ENCODE measurements at places on chromosomes 4 and X.

GRCh38 chrX:45063319-45064095 lies 137.2 kb downstream of the DIPK2B start:
- DNase-seq = no peak

GRCh38 chrX:2371026-2371711 lies 129.6 kb downstream of the DHRSX start:
- DNase-seq = no peak

- DNase-seq = no peak
Observed at GRCh38 chr4:177951026-177951425, 508.8 kb upstream of the AGA start.

DNA sequence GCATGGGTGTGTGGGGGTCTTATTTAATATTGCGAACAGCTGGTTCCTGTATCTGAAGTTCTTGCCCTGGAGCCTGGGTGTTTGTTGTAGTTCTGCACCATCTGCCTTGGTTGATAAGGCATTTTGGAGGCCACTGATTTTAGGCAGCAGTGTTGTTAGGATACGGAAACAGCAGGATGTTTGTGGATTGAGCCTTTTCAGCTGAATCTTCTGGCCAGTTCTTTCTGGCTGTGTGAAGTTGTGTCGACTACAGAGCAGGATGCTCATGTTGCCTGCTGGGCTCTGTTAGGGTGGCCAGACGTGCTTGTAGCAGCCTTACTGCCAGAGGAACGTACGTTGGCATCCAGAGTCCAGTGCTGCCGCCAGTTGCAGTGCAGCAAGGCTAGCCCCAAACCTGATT lies 134.2 kb downstream of the PTTG2 start:
- no peak for DNase-seq

GRCh38 chr4:145589916-145590702 lies 29.1 kb upstream of the MMAA start:
- no peak for DNase-seq

- no peak for DNase-seq
Observed at GRCh38 chr4:94390804-94391410, 48.3 kb upstream of the HPGDS start.

- DNase-seq = no peak
Observed at GRCh38 chr4:66974665-66975064, 570.6 kb downstream of the CENPC start.

- DNase-seq = no peak
Observed at GRCh38 chr4:40865696-40866095, 115.9 kb downstream of the NSUN7 start.

- DNase-seq = no peak
Observed at GRCh38 chr4:40427128-40427527, 92.0 kb downstream of the CHRNA9 start.

- DNase-seq = no peak
Observed at GRCh38 chr4:144734522-144734921, 88.6 kb downstream of the HHIP start.

DNA sequence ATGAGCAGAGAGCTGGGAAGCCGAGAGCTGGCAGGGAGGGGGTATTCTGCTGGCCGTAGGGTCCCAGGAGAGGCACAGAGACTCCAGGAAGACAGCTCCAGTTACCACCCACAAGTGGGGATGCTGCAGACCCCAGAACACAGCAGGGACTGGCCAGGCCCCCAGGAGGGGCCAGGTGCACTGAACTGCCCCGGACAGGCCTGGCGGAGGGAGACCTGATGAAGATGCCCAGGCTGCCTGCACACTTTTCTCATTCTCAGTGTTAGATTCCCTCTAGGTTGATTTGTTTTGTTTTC lies 110.8 kb downstream of the CPZ start:
- DNase-seq = no peak

GRCh38 chr4:113524505-113525186 lies 236.9 kb downstream of the CAMK2D start:
- no peak for DNase-seq

DNA sequence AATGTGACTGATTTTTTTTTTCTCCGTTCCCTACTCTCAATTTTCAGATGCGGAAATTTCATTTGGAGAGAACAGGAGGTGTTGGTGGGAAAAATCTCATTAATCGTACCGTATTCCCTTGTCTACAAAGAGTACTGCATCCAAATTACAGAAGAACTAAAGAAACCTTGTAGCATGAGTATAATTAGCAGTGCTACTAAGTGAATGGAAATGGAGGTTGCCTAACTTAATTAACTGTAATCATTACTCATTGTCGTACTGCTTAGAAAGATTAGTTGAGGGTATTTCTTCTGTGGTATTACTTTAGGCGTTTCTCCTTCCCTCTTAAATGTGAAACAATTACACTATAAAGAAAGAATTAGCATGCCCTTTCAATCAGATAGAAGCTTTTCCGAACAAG lies 81.7 kb downstream of the DMD start:
- DNase-seq = no peak

DNA sequence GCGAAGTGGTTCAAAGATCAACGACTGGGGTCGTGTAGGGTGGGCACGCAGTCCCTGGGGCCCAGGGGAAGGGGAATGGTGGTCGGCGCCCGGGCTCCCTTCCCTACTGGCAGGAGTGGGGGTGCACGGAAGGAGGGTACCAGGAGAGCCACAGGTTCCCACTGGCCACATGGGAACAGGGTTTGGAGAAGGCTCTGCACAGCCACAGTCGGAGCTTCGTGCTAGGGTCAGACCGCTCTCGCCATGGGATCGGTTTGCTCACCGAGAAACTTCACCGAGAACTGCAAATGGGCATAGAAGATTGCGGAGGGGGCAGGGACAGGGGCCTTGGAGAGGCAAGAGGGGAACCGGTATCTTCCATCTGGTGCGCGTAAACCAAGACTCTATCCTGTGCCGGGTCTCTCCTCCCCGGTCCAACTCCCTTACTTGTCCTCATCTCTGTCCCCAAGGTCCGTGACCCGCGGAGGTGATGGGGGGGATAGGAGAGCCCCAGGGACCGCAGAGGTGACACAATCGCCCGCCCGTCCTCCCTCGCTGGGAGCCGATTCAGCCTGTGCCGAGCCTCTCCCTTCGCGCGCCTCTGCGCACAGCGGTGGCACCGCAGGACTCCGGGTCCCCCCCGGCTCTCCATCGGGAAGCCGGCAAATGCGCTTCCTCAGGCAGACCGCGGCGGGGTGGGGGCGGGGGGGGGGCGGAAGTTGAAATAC lies 1.0 kb downstream of the SCD5 start:
- DNase-seq = no peak

DNA sequence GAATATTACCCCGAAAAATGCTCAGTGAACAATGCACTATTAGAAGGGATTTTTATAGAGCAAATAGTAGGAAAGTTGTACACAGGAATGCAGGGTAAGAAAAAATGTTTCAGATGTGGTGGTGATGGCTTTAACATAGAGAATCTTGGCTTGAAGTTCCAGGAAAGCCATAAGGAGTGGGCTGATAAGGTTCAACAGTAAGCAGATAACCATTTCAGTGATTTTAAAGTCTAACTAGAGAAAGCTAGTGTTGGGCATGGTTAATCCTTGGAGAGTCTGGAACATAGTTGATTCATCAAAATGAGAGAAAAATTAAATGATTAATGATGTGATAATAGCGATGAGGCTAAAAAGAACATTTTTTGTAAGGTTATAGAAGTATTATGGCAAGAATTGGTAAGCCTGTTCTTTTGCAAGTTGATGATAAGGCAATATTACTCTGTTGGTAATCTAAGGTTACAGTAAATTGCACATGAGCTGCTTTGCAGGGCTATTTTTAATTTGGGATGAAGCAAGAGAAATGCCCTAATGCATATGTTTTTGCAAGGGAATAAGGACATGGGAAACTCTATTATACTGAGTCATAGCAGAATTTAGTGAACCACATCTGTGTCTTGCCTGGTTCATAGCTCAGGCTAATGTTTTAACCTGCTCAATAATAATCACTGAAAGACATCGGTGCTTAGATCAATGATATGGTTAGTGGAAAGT lies 44.3 kb downstream of the GALNTL6 start:
- DNase-seq = no peak

DNA sequence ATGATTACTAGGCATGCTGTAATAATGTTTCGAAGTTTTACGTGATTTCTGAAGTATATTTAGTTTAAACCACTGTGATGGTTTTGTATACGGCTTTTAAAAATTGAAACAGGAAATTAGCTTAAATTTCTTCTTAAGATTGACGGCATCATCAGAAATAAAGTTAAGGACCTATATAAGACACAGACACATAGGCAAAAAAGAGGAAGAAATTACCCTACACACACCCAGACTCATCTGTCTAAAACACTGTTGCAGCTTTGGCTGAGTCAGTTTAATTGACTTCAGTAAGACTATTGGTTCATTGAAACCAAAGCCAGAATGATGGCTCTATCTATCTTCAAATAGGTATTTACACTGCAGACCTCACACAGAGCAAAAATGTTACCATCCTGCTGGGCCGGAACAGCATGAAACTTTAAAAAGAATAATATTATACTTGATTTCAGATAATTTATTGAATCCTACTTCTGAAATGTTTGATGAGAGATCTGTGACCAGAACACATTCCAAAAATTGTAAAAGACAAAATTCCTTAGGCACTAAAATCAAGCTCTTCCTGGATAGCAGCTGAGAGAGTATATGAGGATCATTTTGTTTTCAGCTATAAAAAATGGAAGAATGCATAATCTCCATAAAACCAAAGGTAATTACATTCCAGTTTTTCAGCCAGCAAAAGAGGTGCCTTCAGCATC lies 4.5 kb downstream of the HHIP start:
- no peak for DNase-seq

DNA sequence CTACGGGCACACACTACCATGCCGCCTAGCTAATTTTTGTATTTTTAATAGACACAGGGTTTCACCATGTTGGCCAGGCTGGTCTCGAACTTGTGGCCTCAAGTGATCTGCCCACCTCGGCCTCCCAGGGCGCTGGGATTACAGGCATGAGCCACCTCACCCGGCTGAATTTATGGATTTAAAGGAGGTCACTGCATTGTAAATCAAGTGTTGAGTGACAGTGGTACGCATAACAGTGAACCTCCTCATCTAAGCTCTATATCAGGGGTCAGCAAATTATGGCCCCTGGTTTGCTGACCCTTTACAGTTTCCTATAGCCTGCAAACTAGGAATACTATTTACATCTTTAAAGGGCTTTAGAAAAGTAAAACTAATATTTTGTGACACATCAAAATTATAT lies 2.6 kb upstream of the UXT start:
- no peak for DNase-seq

DNA sequence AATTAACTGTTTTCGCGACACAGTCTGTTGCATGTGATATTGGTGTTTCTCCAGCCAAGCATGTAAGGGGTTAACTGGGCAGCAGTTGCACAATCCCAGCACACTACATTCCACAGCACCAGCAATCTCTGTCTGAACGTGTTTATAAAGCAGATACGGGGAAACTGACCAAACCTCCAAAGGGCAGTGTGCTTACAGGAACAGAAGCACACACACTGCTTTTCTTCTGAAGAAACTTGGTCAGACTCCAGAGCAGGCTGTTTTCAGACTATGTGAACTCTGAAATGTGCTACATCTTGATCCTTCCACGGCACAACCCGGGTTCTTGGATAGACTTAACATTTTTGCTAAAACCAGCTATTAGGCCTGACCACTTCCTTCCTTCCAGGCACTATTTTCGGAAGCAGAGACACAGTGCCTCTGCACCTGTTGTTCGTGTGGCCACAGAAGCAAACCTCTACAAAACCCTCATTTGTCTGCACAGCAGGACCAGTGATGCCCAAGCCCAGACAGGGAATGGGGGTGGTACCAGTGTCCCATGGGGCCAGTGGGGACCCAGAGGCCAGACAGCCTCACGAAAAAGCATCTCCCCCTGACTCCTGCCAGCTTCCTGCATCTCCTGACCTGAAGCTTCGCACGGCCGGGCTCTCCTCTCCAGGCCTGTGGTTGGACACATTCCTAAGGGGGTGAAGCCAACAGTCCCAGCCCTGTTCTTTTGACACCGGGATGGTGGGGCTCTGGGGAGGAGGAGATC lies 90.1 kb downstream of the IRF2 start:
- no peak for DNase-seq

DNA sequence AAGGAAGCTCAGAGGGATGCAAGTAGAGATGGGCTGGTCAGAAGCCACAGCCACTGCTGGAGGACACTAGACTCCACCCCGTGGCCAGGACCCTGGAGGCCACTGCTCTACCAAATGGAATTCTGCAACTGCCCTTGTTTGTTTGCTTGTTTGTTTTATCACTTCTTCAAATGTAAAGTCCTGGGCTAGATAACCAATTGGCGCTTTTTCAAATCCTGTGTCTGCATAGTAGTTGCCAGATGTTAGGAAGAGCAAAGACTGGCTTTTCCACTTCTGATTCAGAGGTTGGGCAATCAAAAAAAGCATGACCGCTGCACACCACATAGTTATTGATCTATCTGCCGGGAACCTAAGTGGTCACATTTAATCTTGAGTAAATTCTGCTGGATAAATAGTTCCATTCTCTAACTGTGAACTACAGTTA lies 255.2 kb upstream of the SFRP2 start:
- DNase-seq = no peak

GRCh38 chr4:57320849-57321248 lies 210.7 kb upstream of the IGFBP7 start:
- DNase-seq = no peak

DNA sequence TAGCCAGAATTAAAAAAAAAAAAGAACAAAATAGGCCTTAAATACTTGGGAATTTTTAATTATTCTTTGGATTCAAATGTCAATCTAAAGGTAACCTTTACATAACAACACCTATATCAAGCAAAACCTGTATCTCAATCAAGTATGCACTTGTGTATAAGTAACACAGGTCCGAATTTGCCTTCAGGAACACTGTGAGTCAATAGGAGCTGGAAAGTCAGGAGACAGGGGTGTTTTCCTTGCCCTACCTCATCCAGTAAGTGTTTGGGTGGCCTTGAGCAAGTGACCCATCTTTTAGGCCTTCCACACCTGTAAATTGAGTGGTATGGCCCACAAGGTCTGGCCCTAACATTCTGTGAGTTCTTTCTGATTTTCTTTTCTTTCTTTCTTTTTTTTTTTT lies 40.8 kb upstream of the VEGFD start:
- DNase-seq = no peak

GRCh38 chr4:169334335-169334734 lies 63.6 kb upstream of the SH3RF1 start:
- DNase-seq = no peak

DNA sequence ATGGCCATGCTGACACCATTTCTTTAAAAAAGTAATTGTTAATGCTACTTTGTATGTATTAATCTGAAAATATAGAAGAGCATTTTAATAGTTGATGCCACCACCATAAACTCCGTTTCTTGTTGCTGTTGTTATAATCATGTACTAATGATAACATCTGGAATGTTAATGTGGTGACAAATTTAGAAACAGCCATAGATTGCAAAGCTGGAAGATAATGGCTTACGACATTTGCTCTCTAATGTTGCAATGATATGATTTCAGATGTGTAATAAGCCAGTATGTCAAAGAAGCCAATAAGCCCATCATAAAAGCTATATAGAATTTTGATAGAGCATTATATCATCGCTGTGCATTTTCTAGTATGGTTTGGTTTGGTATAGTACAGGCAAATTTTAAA lies 579.4 kb upstream of the ZFP42 start:
- no peak for DNase-seq

GRCh38 chr4:62881901-62882300 lies 1527.3 kb downstream of the TECRL start:
- no peak for DNase-seq

GRCh38 chr4:118927974-118928373 lies 39.3 kb downstream of the SYNPO2 start:
- no peak for DNase-seq

GRCh38 chr4:183100827-183101226 lies 1.8 kb downstream of the WWC2 start:
- DNase-seq = no peak

GRCh38 chr4:4763822-4764557 lies 95.5 kb upstream of the MSX1 start:
- no peak for DNase-seq

GRCh38 chr4:98794565-98795205 lies 134.2 kb downstream of the EIF4E start:
- DNase-seq = no peak

Measured in stimulated activated CD8-positive, alpha-beta memory T cell treated with anti-CD3 and anti-CD28 coated beads, Interleukin-15, amount 100 ng/mL, for 24 hours (primary cell).